Amniotic epithelial cell (primary cell): ENCODE measurements at places on chromosomes 3 and 15.

DNA sequence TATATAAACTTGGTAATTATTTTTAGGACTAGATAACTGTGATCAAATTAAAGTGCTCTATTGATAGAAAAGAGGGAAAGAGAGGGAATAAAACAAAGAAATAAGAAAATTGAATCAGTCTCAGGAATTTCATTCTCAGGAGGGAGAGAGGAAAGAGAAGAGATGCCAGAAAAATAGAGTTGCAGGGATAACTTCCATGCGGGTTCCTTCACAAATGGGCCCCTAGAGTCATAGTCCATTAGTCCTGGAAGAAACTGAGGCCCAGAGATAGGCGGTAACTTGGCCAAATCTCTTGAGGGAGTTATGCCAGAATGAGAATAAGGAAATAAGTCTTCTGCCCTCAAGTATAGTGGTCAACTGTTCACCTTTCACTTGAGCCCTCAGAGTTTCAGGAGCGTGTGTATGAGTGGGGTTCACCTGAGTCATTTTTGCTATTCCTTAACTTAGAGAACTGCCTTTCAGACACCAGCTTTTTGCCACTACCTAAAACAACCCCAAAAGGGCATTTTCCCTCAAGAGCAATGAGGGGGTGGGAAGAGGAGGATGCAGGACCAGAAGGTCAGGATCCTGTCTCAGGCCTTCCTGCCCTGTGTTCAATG, 192.6 kb downstream of the MEX3B start:
- DNase-seq = no peak

GRCh38 chr3:15217841-15218267, 11.8 kb downstream of the CAPN7 start:
- DNase-seq = no peak

DNA sequence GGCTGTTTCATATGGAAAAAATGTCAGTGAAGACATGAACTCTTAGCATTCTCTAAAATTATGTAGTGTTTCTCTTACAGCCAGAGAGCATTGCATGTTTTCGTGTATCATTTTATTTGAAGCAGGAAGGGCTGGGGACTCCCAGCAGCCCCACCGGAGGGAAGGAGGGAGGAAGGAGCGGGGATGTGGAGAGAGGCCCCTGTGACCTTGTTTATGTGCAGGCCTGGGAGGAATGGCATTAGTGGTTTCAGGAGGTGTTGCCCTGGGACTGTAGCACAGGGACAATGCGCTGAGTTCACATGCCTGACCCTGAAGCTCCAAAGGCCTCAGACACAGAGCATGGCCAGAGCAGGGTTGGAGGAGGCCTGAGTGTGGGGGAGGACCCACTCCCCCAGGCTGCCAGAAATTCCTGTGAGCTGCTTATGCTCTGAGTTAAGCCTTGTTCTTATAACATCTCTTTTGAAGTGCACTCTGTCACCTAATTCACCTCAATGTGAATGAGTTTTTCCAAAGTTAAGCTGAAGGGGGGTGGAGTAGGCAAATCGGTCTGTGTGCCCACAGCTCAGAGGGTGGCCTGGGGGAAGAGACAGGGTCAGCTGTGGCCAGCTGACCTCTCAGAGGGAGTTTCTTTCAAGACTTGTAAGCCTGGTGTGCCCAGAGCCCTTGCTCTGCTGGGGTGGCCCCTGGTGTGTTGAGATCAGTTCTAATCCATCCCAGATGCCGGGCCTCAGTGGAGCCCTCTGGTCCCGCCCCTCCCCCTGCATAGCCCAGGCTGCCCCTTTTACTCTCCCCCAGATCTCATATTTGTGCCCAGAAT, 3.9 kb upstream of the RNU6-1 start:
- DNase-seq = peak; percentile 97

DNA sequence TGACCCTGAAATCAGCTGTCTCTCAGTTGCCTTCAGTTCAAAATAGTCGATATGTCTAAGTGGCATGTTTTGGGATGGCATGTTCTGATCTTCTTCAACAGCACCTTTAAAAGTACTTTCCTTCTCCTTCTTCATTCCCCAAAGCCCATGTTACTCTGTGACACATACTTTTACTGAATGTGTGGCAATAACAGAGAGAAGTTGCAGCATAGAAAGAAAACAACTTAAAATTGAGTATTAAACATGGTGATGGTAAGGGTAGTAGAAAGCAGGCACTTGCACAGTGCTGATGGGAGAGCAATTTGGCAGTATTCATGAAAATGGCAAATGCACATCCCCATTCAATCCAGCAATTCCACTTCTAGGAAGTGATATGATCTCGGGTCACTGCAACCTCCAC, 12.3 kb upstream of the ULK4 start:
- DNase-seq = peak; percentile 25

GRCh38 chr15:33135355-33135781, 59.1 kb downstream of the FMN1 start:
- peak; percentile 47 for DNase-seq

- no peak for DNase-seq
Observed at GRCh38 chr3:190444576-190445145, 5.0 kb downstream of the TMEM207 start.

DNA sequence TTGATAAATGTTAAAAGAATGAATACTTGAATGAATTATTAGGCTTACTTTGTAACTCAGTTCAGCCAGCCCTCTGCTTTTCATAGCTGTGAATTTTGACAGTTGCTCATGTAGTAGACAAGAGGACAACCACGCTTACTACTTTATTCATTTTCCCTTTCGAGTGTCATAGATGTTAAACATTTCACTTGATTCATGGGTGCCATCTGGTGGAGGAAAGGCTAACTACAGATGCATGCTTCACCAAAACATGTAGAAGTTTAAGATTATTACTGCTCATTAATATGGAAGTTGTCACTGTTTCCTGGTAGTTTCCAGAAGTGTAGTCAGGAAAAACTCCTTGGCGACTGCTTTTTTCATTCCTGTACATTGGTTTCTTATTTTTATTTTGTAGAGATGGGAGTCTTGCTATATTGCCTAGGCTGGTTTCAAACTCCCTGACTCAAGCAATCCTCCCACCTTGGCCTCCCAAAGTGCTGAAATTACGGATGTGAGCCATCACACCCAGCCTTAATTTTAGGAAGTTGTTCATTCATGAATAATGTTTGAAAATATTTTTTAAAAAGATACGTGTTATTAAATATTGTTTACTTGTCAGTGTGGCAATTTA, 163.2 kb downstream of the B3GALNT1 start:
- DNase-seq = peak; percentile 59

DNA sequence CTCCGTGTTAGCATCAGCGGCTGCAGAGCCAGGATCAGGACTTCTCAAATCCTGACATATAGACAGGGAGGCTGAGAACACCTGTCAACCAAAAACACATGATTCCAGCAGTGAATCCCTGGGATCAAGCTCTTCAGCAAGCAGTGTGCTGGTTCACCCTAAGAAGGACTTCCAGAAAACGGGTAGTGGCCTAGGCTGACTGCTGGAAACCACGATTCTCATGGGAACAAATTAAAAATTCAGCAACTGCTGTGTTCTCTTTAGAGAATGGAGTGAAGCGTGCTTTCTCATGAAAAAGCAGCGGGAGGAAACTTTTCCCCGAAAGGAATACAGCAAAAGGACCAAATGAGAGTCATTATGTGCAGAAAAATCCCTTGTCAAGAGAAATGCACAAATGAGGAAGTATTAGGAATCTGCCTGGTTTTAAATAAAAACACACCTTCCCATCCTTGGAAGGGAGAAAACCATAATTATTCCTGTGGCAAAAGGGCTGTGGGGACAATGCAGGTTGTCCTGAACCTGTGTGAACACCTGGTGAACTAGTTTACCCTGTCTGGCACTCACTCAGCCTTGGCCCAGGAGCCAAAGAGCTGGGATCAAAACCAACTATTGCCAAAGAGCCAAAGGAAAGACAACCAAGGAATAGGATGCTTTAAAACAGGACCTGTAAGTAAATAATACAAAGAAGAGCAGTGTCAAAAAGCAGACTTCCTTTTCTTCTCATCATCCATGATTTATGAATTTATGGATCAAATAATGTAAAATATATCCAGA, 13.4 kb downstream of the IL12A start:
- DNase-seq = no peak

GRCh38 chr3:66592927-66593625, 92.3 kb upstream of the LRIG1 start:
- peak; percentile 49 for DNase-seq

GRCh38 chr3:41138601-41139000, 60.7 kb upstream of the CTNNB1 start:
- no peak for DNase-seq
